Stimulated activated memory B cell treated with anti-CD40 and anti-IgM and Interleukin-4, amounts not matched to agents 10 μg/mL and 1 μg/mL and 100 μg/mL, for 72 hours (primary cell): ENCODE measurements at places on chromosomes 13 and 19.

DNA sequence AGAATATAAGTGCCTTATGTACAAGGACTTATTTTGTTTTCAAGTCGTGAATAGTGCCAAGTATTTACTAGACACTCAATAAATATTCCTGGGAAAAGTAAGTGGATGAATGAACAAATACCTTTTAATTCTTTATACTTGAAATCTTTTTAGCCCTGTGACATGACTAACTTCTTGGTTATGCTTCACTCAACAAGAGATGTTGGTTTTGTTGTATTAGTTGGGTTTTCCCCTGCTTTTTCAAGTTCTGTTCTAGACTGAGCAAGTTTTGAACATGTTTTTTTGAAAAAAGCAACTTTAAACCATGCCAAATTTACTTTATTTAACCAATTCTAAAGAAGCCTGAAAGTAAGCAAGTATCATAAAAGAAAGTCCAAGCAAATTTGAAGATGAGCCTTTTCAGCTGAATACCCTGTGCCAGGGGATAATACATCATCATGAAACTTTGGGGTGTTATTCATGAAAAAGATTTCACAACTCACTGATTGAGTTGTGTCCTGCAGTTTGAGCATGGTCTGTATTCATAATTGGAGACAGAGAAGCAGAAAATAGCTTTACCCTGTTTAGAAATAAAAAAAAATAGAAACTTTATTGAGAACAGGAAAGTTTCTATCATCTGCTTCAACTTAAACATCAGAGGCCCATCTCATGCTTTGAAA, 11.1 kb downstream of the LMO7 start:
- peak; percentile 84 for ATAC-seq

GRCh38 chr19:362154-362553, 17.6 kb upstream of the MIER2 start:
- no peak for ATAC-seq

GRCh38 chr13:52406629-52407028, 657 bp upstream of the THSD1 start:
- ATAC-seq: no peak

DNA sequence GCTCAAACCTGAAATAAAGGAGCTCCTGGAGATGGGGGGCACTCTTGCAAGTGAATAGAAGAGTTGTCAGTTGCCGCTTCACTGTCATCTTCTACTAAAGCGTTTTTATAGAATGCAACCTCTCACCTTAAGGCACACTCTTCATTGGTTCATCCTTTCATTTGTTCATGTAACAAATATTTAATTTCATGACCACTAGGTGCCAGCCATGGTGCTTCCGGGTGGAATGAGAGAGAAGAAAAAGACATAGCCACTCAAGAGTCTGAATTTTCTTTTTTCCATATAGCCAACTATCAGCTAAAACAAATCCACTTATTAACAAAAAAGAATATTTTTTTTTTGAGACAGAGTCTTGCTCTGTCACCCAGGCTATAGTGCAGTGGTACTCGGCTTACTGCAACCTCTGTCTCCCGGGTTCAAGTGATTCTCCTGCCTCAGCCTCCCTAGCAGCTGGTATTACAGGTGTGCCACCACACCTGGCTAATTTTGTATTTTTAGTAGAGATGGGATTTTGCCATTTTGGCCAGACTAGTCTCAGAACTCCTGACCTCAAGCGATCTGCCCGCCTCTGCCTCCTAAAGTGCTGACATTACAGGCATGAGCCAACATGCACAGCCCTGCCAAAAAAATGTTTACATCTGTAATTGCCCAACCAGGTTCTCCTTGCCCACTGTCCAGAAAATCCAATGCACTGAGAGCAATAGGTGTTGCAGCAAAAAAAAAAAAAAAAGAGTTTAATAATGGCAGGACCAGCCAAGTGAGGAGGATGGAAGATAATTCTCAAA, 22.1 kb upstream of the SACS start:
- ATAC-seq: no peak

GRCh38 chr13:44734201-44734707, 158.1 kb upstream of the TSC22D1 start:
- no peak for ATAC-seq

DNA sequence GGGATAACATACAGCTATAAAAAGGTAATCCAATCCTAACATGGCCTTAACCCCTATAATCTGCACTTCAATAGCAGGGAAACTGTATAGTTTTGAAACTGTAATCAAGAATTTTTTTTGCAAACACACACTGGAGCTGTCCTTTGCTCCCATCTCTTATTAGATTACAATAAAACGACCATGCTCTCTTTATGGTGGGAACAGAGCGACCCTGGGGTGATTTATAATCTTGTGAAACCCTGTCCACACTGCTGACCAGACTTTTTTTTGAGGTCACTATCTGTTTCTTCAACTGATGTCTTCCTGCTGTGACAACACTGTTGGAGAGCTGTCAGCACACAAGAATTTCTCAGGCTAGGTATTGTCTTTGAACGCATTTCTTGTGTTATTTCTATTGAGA, 35.3 kb downstream of the DACH1 start:
- ATAC-seq: no peak
